NCI-H460 (cell line): ENCODE measurements at places on chromosomes 6 and 20. TPM values are rescaled to one million over a fixed set of nuclear protein-coding genes. Genes with fewer than 3 reads are reported as not detected.
A peak's percentile ranks its signal among the peaks of the same experiment; 100 is the strongest.

DNA sequence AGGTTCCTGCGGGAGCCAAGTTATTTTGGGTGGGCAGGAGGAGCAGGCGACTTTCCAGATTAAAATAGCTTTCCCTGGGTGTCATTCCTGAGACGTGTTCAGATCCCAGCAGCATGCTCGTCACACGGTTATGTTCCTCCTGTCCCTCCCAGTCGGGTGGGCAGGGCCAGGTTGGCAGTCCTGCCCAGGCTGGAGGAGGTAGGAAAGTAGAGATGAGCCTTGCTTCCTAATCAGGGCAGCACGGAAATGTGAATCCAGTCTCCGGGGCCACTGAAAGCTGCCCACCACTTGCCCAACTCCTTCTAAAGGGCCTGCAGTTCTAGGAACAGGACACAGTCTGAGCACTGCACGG is 137.0 kb downstream of the MRPL14 start:
- no peak for DNase-seq

DNA sequence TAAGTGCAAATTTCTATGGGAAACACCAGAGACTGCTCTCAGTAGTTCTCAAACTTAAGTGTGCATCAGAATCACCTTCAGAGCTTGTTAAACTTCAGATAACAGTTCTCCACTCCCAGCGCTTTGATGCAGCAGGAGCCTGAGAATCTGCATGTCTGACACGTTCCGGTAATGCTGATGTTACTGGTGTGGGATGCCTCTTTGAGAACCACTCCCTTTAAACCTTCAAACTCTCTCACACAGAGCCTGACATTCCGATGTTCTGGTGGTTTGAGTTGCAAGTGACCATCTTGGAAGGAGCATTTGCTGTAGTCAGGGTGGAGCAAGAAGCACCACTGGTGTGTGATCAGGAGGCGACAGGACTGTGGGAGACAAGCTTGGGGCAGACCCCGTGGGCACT is 57.9 kb downstream of the OTOR start:
- no peak for DNase-seq

- DNase-seq = peak; percentile 53
Measured at GRCh38 chr6:40308533-40309306, 278.4 kb downstream of the LRFN2 start.

DNA sequence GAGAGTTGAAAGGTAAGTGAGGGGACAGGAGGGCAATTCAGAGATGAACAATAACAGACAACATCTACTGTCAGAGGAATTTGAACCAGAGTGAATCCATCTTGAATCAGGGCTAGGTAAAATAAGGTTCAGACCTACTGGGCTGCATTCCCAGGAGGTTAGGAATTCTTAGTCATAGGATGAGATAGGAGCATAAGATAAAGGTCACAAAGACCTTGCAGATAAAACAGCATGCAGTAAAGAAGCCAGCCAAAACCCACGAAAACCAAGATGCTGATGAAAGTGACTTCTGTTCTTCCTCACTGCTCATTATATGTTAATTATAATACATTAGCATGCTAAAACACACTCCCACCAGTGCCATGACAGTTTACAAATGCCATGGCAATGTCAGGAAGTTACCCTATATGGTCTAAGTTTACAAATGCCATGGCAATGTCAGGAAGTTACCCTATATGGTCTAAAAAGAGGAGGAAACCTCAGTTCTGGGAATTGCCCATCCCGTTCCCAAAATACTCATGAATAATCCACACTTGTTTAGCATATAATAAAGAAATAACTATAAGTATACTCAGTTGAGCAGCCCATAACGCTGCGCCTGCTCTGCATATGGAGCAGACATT is 248.5 kb downstream of the HAO1 start:
- DNase-seq = no peak

- DNase-seq = peak; percentile 18
Measured at GRCh38 chr6:70310063-70310694, 7.3 kb upstream of the COL9A1 start.

DNA sequence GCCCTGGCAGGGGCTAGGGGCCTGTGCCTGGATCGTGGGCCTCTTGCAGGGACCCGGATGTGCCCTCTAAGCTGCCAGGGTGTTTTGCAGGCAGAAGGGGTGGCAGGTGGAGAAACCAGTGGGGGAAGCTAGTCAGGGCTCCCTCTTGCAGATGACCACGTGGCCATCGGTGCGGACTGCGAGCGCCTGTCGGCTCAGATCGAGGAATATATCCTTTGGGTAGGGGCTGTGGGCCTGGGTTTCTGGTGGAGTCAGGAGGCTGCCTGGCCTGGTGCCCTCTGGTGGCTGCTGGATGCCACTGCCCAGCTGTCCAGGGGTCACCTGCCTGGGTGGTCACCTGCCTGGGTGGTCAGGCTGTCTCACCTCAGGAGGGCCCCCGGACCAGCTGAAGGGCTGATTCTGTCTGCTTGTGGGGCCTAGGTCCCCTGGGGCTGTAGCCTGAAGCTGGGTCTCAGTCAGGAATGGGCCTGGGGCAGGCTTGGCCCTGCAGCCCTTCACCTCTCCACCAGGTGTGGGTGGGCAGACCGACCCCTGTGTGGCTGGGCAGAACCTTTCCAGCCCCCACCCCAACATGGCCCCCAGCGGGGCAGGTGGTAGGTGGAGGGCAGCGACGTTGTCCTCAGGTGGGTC is 6.7 kb downstream of the TCEA2 start:
- DNase-seq = no peak

DNA sequence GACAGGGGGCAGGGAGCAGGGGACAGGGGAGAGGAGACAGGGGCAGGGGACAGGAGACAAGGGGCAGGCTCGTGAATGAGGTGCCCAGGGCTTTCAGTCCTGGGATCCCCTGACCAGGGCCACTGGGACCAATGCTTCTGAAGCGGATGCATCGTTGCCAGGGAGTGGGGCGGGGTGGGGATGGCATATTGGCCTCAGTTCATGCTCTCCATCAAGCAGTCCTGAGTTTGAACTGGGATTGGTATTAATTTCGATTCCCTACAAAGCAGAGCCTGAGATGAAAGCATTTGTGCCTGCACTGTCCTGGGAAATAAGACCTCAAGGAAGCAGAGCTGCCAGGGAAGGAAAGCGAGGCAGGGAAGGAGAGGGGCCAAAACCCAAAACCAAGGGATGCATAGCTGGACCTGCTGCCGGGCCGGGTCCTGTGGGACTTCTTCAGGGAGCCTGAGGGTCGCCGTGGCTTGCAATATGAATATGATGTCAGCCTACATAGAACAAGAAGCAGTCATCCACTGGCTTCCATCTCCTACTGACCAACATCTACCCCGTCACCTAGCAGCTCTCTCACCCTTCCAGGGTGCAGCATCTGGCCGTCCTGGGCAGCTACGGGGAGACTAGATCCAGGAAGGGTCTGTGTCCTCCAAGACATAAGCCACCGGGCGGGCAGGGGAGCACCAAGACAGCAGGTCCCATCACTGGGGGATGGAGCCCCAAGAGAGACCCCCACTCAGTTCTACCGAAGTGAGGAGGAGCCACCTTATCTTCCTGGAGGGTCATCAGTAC is 233.3 kb downstream of the SYNDIG1 start:
- no peak for DNase-seq

GRCh38 chr20:59559024-59559817 is 45.1 kb upstream of the PHACTR3 start:
- no peak for DNase-seq

DNA sequence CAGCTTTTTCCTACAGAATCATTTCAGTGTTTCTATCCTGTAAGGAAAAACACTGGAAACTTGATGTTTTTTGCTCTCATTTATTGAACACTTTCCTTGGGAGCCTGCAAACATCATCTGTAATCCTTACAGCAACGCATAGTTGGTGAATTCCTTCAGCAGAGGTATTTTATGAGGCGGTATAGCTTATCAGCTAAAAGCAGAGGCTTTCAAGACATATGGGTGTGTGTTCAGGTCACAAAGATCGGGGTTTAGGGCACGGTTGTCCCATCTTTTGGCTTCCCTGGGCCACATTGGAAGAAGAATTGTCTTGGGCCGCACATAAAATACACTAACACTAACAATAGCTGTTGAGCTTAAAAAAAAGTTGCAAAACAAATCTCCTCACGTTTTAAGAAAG is 185.0 kb downstream of the AIG1 start:
- no peak for DNase-seq

GRCh38 chr20:43554369-43554768 is 4.5 kb upstream of the SGK2 start:
- no peak for DNase-seq

- DNase-seq = no peak
Measured at GRCh38 chr6:126805861-126806260, 312.6 kb upstream of the RSPO3 start.

DNA sequence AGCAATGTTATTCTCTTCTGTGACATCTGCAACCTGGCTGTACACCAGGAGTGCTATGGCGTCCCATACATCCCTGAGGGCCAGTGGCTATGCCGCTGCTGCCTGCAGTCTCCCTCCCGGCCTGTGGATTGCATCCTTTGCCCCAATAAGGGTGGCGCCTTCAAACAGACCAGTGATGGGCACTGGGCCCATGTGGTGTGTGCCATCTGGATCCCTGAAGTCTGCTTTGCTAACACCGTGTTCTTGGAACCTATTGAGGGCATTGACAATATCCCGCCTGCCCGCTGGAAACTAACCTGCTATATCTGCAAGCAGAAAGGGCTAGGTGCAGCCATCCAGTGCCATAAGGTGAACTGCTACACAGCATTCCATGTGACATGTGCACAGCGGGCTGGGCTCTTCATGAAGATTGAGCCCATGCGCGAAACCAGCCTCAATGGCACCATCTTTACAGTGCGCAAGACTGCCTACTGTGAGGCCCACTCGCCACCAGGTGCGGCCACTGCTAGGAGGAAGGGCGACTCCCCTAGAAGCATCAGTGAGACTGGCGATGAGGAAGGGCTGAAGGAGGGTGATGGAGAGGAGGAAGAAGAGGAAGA is 4.6 kb downstream of the BRPF3 start:
- no peak for DNase-seq

- peak; percentile 29 for DNase-seq
Measured at GRCh38 chr6:41463062-41463930, 82.9 kb upstream of the FOXP4 start.

- no peak for DNase-seq
Measured at GRCh38 chr6:130466748-130467061, 100.9 kb downstream of the TMEM200A start.

DNA sequence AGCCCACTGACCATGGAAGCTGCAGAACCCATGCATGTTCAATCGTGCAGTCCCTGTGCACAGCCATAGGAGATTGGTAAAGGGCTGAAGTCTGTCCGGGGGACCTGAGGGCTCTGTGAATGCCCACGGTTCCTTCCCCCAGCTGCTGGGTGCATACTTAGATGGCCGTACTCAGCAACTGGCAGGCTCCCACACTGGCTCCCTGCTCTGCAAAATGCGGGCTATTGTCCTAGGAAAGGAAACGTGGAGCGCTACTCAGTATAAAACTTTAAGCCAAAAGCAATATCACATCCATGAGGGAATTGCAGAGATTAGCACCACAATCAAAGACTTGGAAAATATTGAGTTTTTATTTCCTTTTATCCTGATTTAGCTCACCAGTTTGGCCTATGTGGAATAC is 202.0 kb downstream of the WDR27 start:
- DNase-seq = no peak

DNA sequence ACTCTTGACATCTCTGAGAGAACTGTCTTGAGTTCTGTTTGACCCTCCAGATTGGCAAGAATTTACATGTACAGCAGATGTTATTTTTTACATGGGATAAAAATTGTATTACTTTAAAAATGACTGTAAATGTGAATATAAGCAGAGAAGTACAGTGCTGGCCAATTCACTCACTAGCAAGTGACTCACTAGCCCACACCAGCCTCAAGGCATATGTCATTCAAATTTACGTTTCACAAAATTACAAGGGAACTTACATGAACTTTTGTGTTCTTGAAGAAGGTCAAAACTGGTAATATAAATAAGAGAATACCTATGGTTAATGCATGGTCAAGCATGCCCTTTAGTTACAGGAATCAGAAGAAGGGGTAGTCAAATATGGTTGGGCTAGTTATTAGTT is 54.0 kb upstream of the HMGCLL1 start:
- DNase-seq = no peak

GRCh38 chr6:155128977-155129376 is 133.9 kb downstream of the TIAM2 start:
- DNase-seq = no peak

GRCh38 chr6:163260111-163260895 is 154.2 kb upstream of the QKI start:
- no peak for DNase-seq

The PCMTD2 gene
- 37.8 and 45.1 TPM in 2 replicates for total RNA-seq

The TULP1 gene
- total RNA-seq = not detected in 2 replicates

The EFCAB8 gene
- not detected in 2 replicates for total RNA-seq

The BNIP5 gene
- total RNA-seq = not detected in 2 replicates

The PTPRA gene
- 28.2 and 33.0 TPM in 2 replicates for total RNA-seq

The SLC16A10 gene
- 2.3 and 2.5 TPM in 2 replicates for total RNA-seq

The GABRR1 gene
- total RNA-seq = not detected in 2 replicates

The HECA gene
- 4.0 and 5.0 TPM in 2 replicates for total RNA-seq

The PRR18 gene
- 0.20 and 0.35 TPM in 2 replicates for total RNA-seq
